Naive thymus-derived CD8-positive, alpha-beta T cell (primary cell): ENCODE measurements at places on chromosomes 1 and 21.

DNA sequence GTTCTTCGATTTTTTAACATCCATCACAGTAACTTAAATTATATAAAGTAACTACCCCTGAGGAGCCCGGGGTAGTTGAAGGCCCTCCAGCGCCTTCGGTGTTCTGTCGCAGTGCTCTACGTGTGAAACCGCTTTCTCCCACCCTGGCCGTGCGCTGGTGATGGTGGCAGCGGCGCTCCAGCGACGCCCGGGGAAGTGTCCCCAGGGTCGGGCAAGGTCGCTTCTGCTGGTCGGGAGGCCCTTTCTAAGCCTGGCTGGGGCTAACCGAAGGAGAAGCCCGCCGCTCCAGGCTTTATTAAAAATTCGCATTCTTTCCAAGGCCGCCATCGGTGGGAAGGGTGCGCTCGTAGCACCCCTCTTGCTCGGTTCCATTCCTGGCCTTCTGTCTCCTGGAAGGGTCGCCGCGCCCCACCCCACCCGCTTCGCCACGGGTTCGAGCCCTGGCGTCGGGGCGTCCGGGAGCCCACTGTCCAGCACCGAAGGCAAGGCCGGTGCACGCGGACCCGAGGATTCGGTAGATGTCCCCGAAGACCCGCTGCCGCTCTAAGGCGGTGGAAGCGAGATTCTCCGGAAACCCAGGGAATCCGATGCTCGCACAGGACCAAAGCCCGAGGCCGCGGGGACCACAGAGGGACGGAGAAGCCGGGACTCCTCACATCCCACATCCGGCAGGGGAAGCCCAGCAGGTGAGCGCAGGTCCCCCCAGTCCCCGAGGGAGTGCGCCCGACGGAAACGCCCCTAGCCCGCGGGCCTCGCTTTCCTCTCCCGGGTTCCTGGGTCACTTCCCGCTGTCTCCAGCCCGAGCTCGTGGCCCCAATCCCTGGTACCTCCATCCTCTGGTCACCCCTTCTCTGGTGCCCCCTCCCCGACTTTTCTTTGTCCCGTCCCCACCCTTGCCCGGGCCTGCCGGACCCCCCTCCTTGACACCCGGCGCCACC, 685 bp upstream of the RIPPLY3 start:
- DNase-seq: no peak

DNA sequence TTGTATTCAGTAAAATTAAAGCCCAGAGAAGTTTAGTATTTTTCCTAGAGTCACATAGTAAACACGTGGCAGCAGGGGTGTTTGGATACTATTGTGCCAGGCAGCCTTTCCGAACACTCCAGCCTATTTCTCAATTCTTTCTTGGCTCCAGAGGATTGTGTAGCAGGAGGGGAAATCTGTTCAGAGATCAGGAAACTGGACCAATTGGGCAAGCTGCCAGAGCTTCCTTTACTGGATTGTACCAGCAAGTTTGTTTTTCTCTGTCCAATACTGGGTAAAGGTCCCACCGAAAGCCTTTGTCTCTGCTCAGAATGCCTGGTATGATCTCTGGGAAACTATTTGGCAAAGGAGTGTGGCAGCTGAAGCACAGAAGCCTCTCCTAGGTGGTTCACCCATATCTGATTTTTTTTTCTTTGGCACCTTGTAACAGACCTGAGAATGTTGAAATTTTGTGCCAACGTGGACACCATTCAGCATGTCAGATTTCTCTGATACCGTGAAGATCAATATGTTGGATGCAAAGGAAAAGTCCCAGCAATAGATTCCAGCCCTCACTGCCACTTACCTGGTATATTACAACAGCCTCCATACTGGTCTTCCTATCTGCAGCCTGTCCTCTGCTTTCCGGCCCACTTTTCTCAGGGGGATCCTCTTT, 126.2 kb downstream of the FGGY start:
- DNase-seq: no peak

- DNase-seq: no peak
Observed at GRCh38 chr1:21251773-21252471, 38.3 kb downstream of the ECE1 start.

GRCh38 chr1:214603819-214604252, 841 bp downstream of the CENPF start:
- DNase-seq: no peak

DNA sequence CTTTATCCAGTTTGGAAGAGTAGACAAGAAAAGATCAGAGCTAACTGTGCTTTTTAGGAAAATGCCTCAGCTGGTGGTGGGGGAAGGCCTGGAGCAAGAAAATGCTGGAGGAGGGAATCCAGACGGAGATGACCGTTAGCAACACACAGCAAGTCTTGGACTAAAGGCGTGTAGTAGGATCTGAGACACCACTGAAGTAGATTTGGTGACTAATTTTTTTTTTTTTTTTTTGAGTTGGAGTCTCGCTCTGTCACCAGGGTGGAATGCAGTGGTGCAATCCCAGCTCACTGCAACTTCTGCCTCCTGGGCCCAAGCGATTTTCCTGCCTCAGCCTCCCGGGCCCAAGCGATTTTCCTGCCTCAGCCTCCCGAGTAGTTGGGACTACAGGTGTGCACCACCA, 41.2 kb downstream of the LPAR3 start:
- DNase-seq: no peak

DNA sequence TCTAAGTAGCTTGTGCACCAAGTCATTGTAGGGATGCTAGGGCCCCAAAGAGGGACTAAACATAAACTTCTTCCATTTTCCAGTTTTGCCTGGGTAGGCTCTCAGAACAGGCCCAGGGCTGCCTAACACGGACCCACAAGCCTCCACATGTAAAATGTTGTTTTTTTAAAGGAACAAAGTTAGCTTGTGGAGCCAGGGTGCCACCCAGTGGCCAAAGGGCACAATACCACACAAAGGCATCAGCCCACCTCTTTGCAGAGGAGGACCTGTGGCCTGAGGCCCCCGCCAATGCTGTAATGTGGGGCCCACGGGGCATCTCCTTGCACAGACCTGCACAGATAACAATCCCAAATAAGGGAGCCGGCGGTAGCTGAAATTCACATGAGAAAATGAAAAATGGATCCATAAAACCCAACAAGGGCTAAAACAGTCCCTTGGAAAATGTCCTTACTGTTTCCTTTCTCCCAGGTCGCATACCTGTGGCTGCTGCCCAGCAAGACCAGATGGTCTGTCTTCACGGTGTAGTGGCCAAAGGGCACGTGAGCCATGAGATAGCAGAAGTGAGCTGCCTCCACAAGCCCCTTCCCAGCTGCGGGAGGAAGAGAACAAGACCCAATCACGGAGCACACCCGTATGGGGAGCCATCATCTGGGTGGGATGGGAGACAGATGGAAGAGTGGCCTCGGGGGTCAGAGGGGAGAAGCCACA, 23.8 kb downstream of the SEC16B start:
- DNase-seq: peak; percentile 2

DNA sequence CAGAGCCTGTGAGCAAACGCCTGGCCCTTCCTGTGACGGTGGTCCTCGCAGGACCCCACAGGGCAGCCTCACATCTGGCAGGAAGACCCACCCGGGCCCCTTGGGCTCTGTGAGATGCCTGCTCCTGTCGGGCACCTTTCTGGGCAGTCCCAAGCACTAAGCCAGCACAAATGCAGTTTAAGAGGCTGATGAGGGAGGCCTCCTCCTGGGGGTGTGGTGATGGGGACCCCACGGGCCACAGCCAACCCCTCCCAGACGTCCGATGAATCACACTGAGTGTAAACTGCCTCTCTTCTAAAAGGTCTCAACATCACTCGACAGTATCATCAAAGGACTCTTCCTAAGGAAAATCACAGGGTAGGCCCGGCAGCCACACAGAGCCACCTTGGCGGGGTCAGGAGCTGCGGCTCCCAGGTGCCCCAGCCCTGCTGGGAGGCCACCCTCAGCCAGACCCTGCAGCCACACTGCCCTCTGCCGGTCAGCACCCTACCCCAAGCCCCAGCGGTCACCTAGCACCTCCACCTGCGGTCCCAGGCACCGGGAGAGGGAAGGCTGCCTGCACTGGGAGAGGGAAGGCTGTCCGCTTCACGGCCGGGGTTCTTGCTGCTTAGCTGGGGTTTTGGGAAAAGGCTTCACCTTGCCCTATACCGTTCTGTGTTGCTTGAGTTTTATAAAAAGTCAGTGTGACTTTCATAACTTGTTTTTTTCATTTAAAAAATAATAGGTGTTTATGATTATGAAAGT, 3.9 kb upstream of the PRKCZ start:
- DNase-seq: no peak

GRCh38 chr21:20730441-20730840, 267.8 kb upstream of the NCAM2 start:
- DNase-seq: no peak

- no peak for DNase-seq
Observed at GRCh38 chr1:15063783-15064182, 89.8 kb upstream of the TMEM51 start.

- DNase-seq: no peak
Observed at GRCh38 chr21:36792505-36792967, 93.6 kb downstream of the SIM2 start.

GRCh38 chr1:231392389-231393131, 29.5 kb downstream of the EGLN1 start:
- DNase-seq: no peak

DNA sequence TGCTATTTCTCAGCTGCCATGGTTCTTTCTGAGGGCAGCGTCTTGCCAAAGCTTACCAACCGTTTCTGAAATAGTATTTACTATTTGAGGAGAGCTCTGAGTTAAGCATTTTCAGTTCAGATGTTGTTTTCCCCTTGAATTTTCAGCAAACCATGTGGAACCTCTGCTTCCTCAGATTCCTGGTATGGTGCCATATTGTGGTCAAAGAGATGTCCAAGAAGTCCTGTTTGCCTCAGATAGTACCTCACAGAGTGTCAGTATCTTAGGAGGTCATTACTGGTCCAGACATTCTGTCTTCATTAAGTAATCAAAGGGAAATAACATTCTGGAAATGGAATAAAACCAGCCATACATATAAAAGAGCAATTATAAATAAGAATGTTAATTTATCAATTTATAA, 36.6 kb downstream of the VANGL2 start:
- no peak for DNase-seq
